ENCODE measurements at places on chromosomes 12 and 14. TPM values are rescaled to one million over a fixed set of nuclear protein-coding genes. Genes with fewer than 3 reads are reported as not detected.

Gene MGAT4C
- 3.2 TPM for total RNA-seq

Gene SIX1
- total RNA-seq = 11.8 TPM

Gene SLC2A14
- 0.77 TPM for total RNA-seq

Gene RERGL
- total RNA-seq = 0.99 TPM

Gene SLC6A13
- 37.5 TPM for total RNA-seq

Gene MYH7
- 69.1 TPM for total RNA-seq

Gene CCDC38
- 0.27 TPM for total RNA-seq

Gene IRAK3
- total RNA-seq = 12.0 TPM

Gene CIROP
- not detected for total RNA-seq

Gene MYF5
- 4.5 TPM for total RNA-seq

Gene PROX2
- not detected for total RNA-seq

Gene PPFIA2
- 107 TPM for total RNA-seq

Gene SMOC1
- total RNA-seq = 25.9 TPM

Gene FAM181A
- total RNA-seq = not detected

Gene NRIP2
- total RNA-seq = 3.7 TPM

Gene INHBC
- not detected for total RNA-seq

Gene SERPINA9
- not detected for total RNA-seq

Gene SUSD6
- 25.2 TPM for total RNA-seq

Gene CYP46A1
- 5.4 TPM for total RNA-seq

Gene TCL1B
- total RNA-seq = not detected

Gene POTEM
- total RNA-seq = not detected

Gene PAPLN
- 7.0 TPM for total RNA-seq

Gene SERPINA12
- total RNA-seq = 0.22 TPM

Gene MGP
- total RNA-seq = 186 TPM
